WTC11 (cell line): ENCODE measurements at places on chromosomes 7 and 10. TPM values are rescaled to one million over a fixed set of nuclear protein-coding genes. Genes with fewer than 3 reads are reported as not detected.

ZCCHC24 gene
- 6.0 to 7.7 TPM (median 6.2 TPM) in 3 replicates for total RNA-seq

SEMA3D gene
- total RNA-seq = 2.2 to 3.8 TPM (median 2.9 TPM) in 3 replicates

MCM7 gene
- 306 to 351 TPM (median 315 TPM) in 3 replicates for total RNA-seq

DNA sequence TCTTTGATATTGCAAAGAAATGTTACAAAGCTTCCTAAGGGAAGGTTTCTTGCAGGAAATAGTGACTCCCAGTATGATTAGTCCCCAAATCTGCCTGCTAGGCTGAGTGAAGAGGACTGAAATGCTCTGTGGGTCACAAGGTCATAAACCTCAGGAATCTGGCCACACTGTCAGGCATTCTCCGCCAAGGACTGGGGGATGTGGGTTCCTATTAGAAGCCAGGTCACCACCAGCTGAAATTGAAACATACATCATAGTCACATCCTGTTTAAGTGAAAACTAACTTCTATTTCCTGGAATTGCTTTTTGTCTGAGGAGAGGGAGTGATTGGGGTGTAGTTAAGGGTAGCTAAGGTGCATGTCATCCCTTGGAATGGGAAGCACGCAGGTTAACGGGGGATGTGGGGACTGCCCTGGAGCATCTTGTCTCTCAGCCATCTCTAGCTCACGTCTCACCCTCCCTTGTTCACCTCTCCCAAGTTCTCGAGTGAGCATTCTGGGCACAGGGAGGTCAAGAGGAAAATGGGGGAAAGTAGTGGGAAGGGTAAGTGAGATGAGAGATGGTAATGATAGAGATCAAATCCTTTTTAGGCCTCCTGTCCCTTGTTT is 12.0 kb upstream of the GSAP start:
- no peak for DNase-seq

GRCh38 chr7:18574676-18575075 is 79.1 kb downstream of the HDAC9 start:
- no peak for DNase-seq

GRCh38 chr7:154431045-154431444 is 378.8 kb downstream of the DPP6 start:
- DNase-seq = no peak

- no peak for DNase-seq
Observed at GRCh38 chr7:110373416-110373815, 717.5 kb upstream of the LRRN3 start.

DNA sequence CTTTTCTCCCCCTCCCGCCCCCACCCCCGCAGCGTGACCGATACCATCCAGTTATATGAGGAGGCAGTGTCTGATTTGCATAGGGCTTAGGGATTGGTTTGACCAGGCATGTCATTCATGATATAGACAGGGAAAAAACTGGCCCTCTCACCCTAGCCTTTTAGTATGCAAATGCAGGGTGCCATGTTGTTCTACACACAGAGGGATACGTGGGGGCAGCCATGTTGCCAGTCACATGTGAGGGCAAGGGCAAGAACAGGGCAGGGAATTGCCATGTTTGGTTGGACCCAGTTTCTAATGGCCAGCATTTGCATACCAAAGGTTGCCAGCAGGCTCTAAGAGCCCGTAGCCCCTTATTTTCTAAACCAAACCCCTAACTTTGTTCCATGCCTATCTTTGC is 552.1 kb downstream of the SORCS1 start:
- DNase-seq = no peak

- DNase-seq = no peak
Observed at GRCh38 chr7:82677493-82677892, 233.9 kb upstream of the CACNA2D1 start.

DNA sequence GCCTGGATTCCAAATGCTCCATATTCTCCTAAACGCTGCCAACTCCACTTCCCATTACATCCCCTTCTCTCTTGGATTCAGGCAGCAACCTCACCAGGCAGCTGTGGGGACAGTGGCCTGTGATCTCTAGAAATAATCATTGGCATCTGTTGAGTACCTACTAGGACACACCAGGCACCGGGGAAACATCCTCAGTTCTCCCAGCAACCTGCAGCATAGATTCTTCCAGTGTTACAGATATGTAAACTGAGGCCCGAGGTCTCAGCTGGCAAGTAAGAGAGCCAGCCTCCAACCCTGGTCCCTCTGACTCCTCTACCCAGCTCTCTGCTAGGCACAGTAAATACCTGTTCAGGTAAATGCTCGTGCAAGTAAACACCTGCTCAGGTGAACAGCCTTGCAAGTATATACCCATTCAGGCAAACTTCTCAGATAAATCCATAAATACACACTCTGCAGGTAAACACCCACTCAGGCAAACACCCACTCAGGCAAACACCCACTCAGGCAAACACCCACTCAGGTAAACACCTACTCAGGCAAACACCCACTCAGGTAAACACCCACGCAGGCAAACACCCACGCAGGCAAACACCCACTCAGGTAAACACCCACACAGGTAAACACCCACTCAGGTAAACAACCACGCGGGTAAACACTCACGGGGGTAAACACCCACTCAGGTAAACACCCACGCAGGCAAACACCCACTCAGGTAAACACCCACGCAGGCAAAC is 18.7 kb downstream of the ASB13 start:
- DNase-seq = no peak

DNA sequence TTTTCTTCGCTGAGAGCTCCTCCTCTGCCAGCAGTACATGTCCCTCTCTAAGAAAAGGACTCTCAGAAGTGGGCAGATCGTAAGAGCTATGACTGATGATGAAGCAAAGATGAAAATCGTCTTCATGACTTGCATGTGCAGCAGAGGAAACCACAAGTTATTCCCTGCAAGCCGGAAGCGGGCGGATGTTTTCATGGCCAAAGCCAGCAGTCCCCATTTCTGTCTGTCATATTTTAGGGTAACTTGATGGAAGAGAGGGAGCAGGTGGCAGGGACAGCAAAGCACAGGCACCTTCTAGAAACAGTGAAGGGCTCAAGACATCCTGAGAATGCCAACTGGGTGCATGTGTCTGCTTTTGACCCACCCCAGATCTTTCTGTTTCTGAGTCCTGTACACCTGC is 19.9 kb downstream of the KLF6 start:
- no peak for DNase-seq

DNA sequence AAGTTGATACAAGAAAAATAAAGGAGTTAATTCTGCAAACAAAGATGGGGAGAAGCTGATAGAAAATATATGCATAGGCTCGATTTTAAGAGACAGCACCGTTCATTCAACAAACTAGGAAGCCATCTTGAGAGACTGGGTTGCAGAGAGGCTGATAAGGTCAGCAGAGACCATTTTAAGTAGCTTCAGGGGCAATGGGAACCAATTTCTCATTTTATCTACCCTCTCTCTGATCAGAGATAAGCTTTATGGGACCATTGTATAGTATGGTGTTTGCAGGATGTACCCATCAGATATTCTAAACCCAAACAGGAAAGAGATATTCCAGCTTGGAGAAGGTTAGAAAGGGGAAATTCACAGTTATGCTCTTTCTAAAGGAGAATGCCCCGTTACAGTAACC is 499.5 kb downstream of the SORCS3 start:
- DNase-seq = no peak

- peak; percentile 79 for DNase-seq
Observed at GRCh38 chr10:13440185-13441061, 88.4 kb downstream of the BEND7 start.

DNA sequence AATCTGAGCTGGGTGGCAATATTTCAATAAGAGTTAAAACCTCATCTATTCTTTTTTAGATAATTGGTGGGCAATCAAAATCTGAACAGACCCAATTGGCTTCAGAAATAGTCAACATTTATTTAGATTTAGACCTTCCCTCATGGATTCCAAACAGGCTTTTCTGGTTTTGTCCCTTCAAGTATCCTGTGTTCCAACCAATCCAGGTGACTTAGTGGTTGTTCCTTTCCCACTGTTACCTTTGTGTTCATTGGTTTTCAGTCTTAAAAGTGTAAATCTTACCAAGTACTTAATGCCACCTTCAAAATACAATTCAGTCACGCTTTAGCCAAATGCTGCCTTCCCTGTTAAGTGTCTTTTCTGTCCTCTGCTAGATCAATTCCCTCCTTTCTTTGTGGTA is 85.9 kb downstream of the AHR start:
- no peak for DNase-seq

DNA sequence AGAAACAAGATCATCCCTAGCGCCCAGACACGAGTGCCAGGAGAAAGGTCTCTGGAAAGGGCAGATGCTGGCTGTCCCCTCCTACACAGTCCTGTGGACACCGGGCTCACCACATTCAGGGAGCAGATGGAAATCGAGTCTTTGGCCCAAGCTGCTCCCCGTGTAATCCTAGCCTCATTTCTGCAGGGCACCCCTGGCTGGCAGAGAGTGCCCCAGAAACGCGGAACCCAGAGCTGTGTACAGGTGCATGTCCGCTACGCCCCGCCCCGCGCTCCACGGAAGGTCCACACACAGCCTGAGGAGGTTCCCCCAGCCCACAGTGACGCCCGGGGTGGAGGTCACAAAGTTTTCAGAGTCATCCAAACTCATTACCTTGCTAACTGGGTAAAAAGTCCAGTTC is 202.8 kb downstream of the MAD1L1 start:
- peak; percentile 7 for DNase-seq
